Fibroblast of the aortic adventitia (primary cell): ENCODE measurements at places on chromosomes 6 and 20. TPM values are rescaled to one million over a fixed set of nuclear protein-coding genes. Genes with fewer than 3 reads are reported as not detected.

The HLA-DQB2 gene
- total RNA-seq, result not detected in 2 replicates

The CUTA gene
- 106 and 522 TPM in 2 replicates for total RNA-seq

The WDR27 gene
- 19.9 and 36.8 TPM in 2 replicates for total RNA-seq

The EDN1 gene
- total RNA-seq, result 2.3 and 7.4 TPM in 2 replicates

The TCF15 gene
- not detected in 2 replicates for total RNA-seq
